ENCODE measurements at places on chromosomes 12 and 14. TPM values are rescaled to one million over a fixed set of nuclear protein-coding genes. Genes with fewer than 3 reads are reported as not detected.

GRCh38 chr14:60302663-60303062 is 53.6 kb downstream of the PPM1A start:
- no peak overlapping the region for H3K4me3 ChIP-seq
- no peaks in the 10 kb centered on the region for H3K27me3 ChIP-seq
- H3K4me1 ChIP-seq, result no peaks in the 10 kb centered on the region
- DNase-seq, result no peak
- H3K27ac ChIP-seq, result no peak overlapping the region
- no peaks in the 10 kb centered on the region for H3K36me3 ChIP-seq

GRCh38 chr12:93741659-93742109 is 64.5 kb downstream of the CRADD start:
- no peaks in the 10 kb centered on the region for H3K27me3 ChIP-seq
- no peaks in the 10 kb centered on the region for H3K36me3 ChIP-seq
- peak overlapping the region; percentile 93 for H3K27ac ChIP-seq
- peaks cover 18% of the 10 kb centered on the region for H3K4me1 ChIP-seq
- H3K4me3 ChIP-seq, result peak overlapping the region; percentile 39
- peak; percentile 14 for DNase-seq

DNA sequence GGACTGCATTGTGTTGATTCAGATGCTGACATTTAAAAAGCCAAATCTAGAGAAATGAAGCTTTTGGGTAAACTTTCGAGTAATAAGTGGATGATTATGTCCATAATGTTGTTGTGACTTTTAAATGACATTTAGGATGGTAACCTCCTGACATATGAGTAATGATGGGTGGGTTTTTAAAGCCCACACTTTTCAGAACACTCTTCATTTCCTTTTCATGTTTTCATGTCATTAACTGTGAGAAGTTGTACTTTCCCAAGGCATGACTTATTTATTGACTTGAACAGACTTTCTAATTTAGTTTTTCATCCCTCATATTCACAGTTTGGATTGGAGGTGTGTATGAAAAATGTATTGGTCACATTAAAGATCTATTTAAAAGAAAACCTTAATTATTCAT is 35.5 kb downstream of the RGS6 start:
- H3K4me3 ChIP-seq, result no peak overlapping the region
- no peaks in the 10 kb centered on the region for H3K27me3 ChIP-seq
- DNase-seq, result no peak
- H3K4me1 ChIP-seq, result no peaks in the 10 kb centered on the region
- H3K27ac ChIP-seq, result no peak overlapping the region

- no peaks in the 10 kb centered on the region for H3K27me3 ChIP-seq
- no peaks in the 10 kb centered on the region for H3K36me3 ChIP-seq
- DNase-seq, result no peak
- no peak overlapping the region for H3K4me3 ChIP-seq
- no peak overlapping the region for H3K27ac ChIP-seq
Measured at GRCh38 chr12:34601689-34602088, 579.4 kb downstream of the ALG10 start.

DNA sequence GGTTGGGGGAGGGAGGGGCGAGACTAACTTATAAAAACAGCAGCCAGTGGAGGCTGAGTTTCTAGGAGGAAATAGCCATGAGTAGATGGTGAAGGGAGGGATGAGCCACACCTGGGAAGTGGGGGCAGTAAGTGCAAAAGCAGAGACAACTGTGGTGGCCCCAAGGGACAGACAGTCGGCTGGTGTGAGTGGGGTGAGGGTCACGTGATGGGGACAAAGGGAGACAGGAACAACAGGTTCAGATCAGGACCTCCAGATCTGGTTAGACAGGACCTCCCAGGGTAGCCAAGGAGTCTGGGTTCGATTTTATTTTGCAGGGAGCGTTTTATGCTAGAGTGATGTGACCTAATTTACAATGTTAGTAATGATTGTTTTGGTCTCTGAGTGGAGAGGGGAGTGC is 8.6 kb downstream of the RPH3A start:
- no peaks in the 10 kb centered on the region for H3K27me3 ChIP-seq
- DNase-seq, result no peak
- H3K36me3 ChIP-seq, result no peaks in the 10 kb centered on the region
- H3K4me3 ChIP-seq, result no peak overlapping the region
- H3K4me1 ChIP-seq, result no peaks in the 10 kb centered on the region

- H3K27ac ChIP-seq, result no peak overlapping the region
- no peaks in the 10 kb centered on the region for H3K27me3 ChIP-seq
- no peak for DNase-seq
Measured at GRCh38 chr12:27213830-27214787, 30.0 kb upstream of the STK38L start.

DNA sequence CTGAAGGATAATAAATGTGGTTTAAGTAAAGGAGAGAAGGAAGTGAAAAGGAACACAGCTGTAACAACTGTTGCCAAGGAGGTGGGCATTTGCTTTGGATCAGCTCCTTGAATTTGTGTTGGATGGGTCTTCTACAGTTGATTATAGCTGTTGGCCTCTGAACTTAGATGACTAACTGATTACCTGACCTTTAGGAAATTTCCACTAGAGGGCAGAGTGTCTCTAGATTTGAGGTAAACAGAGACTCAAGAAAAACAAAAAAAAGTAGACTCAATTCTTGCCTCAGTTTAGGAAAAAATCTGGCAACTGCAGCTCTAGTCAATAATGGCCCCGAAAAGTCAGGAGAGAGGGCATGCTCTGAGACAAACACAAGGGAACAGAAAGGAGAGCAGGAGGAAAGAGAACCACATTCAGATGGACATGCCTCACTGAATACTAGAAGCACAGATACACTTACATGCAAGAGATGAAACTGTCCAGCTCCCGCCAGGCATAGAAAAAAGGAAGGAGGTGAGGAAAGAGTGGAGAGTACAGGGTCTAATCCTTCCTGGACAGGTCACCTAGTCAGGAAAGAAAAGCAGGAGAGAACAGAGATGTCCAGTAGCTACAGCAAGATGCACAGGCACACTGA is 20.6 kb downstream of the COX14 start:
- DNase-seq, result no peak
- H3K36me3 ChIP-seq, result peaks cover 32% of the 10 kb centered on the region
- no peak overlapping the region for H3K4me3 ChIP-seq
- H3K4me1 ChIP-seq, result peaks cover 18% of the 10 kb centered on the region

DNA sequence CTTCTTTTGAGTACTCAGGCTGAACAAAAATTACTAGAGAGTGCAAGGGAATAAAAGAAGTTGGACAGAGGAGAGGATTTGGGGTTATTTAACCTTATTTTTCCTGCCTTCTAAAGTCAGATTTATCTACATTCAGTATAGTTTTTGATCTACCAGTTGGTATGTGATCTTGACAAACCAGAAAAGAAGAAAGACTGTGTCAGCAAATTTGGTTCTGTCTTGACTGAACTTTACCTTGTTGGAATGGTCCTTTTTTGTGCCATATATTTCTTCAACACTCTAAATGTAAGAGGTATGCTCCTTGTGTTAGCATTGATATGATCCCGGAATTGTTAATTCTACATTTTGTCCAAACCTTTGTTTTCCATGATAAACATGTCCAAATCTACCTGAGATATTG is 47.7 kb upstream of the ADAMTS20 start:
- H3K27me3 ChIP-seq, result no peaks in the 10 kb centered on the region
- no peak for DNase-seq
- H3K4me1 ChIP-seq, result no peaks in the 10 kb centered on the region

- H3K4me1 ChIP-seq, result no peaks in the 10 kb centered on the region
- H3K4me3 ChIP-seq, result no peak overlapping the region
- no peak overlapping the region for H3K27ac ChIP-seq
- no peak for DNase-seq
- H3K27me3 ChIP-seq, result no peaks in the 10 kb centered on the region
Measured at GRCh38 chr12:119457271-119457670, 122.7 kb downstream of the CCDC60 start.

DNA sequence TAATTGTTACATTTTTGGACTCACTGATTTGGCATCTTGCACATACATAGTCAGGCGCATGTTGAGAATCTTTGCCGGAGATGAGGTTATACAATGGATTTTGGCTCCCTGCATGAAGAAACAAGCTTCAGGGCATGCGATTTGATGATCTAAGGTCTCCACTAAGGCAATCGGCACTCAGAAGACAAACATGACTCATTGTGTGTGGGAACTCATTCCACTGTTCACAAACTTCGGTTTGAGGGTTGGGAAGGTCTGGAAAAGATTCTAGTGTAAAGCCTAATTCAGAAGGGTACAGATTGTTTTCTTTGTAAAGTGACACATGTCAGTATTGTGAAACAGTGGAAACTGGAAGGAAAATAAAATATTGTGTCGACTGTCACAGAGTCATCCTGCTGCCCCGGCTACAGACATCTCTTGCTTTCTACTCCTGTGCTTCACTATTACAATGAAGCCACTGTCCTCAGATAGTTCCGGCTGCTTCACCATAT is 192.6 kb upstream of the HMGA2 start:
- no peaks in the 10 kb centered on the region for H3K36me3 ChIP-seq
- H3K27me3 ChIP-seq, result no peaks in the 10 kb centered on the region
- H3K4me1 ChIP-seq, result no peaks in the 10 kb centered on the region
- no peak overlapping the region for H3K4me3 ChIP-seq
- no peak overlapping the region for H3K27ac ChIP-seq

- no peak for DNase-seq
- H3K36me3 ChIP-seq, result no peaks in the 10 kb centered on the region
- H3K4me3 ChIP-seq, result no peak overlapping the region
Measured at GRCh38 chr14:58119381-58119780, 32.6 kb downstream of the ARMH4 start.

GRCh38 chr12:113647048-113647447 is 175.4 kb upstream of the LHX5 start:
- no peaks in the 10 kb centered on the region for H3K4me1 ChIP-seq
- no peaks in the 10 kb centered on the region for H3K36me3 ChIP-seq
- no peak for DNase-seq
- no peak overlapping the region for H3K27ac ChIP-seq
- no peaks in the 10 kb centered on the region for H3K27me3 ChIP-seq
- no peak overlapping the region for H3K4me3 ChIP-seq

DNA sequence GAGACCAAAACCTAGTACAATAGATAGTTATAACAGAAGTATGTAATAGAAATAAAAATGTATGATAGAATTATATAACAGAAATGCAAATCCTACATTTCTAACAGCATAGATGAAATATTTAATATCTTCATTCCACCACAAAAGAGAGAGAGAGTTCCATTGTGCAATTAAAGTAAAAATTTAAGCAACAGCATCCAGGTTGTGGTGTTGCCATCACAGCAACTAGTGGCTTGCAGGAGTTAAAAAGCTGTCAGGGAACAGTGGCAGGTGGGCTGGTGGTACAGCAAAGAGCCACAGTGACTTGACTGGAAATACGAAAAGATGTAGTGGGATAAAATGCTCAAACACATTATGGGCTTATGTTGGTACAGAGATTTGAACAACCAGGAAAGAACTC is 57.1 kb upstream of the MDM1 start:
- H3K4me1 ChIP-seq, result no peaks in the 10 kb centered on the region
- no peak overlapping the region for H3K4me3 ChIP-seq
- no peak overlapping the region for H3K27ac ChIP-seq
- no peaks in the 10 kb centered on the region for H3K36me3 ChIP-seq
- no peak for DNase-seq

GRCh38 chr12:57894399-57895292 is 46.7 kb upstream of the ATP23 start:
- H3K27me3 ChIP-seq, result no peaks in the 10 kb centered on the region
- no peak for DNase-seq
- H3K4me1 ChIP-seq, result peaks cover 56% of the 10 kb centered on the region
- H3K36me3 ChIP-seq, result no peaks in the 10 kb centered on the region

DNA sequence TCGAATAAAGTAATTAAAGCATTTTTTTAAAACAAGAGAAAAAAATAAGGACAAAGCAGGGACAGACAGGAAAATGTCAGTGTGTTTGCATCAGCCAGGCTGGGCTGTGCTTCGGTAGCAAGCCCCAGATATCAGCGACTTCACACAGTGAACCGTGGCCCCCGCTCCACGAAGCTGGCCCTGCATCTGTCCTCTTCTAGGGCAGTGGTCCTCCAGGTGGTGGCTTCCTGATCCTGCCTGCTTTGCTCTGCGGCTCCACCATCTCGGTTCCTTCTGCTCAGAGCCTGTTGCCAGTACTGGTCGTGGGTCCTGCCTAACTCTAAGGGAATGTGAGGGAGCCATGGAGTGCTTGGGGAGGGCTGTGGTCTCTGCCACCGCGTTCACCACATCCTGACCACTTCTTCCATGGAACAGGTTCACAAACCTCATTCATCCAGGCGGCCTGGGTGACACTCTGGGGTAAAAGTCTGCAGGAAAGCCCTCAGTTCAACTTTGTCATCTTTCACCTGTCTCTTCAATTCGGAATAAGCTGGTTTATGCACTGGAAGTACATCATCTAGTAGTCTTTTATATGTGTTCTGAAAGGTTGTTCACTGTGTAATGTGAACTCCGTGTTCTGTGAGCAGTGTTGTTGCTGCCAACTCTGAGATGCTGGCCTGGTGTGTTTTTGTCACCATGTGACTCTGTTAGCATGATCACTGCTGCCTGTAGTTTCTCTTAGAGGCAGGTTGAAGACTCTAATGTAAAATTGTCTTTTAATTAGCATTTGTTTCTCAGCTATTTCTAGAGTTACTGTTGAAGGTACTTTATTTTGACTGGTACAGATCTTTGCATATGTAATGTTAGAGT is 47.9 kb downstream of the ANKRD9 start:
- no peaks in the 10 kb centered on the region for H3K27me3 ChIP-seq
- no peak for DNase-seq
- no peak overlapping the region for H3K4me3 ChIP-seq
- H3K27ac ChIP-seq, result no peak overlapping the region
- H3K4me1 ChIP-seq, result no peaks in the 10 kb centered on the region
- H3K36me3 ChIP-seq, result peaks cover 19% of the 10 kb centered on the region

DNA sequence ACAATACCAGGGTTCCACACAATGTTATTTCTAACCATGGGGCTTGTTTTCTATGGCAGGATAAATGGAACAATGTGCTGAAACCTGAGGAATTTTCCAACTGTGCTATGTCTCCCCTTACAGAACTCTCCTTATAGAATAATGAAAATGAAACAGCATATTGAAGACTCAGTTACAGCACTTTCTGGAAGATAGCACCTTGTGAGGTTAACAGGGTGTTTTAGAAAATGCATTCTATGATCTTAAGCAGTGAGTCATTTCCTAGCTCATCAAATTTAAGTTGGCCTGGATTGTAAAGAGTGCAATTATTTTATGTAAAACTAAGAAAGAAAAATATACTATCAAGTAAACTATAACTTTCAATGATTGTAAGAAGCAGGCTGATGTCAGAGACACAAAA is 60.1 kb upstream of the CNTN1 start:
- no peaks in the 10 kb centered on the region for H3K27me3 ChIP-seq
- peaks cover 4% of the 10 kb centered on the region for H3K4me1 ChIP-seq
- no peaks in the 10 kb centered on the region for H3K36me3 ChIP-seq
- no peak overlapping the region for H3K4me3 ChIP-seq
- DNase-seq, result no peak

The WIF1 gene
- total RNA-seq, result not detected

The SERPINA9 gene
- not detected for total RNA-seq

The GZMH gene
- total RNA-seq, result 0.81 TPM

The TTLL5 gene
- 31.8 TPM for total RNA-seq

The FAIM2 gene
- 0.13 TPM for total RNA-seq

The CLEC2B gene
- total RNA-seq, result 12.3 TPM

The DLGAP5 gene
- 0.42 TPM for total RNA-seq

The DPY19L2 gene
- total RNA-seq, result 32.2 TPM

The SERPINA1 gene
- 21.3 TPM for total RNA-seq

The HHIPL1 gene
- total RNA-seq, result 0.98 TPM
